ENCODE measurements at places on chromosomes 11 and 22.

DNA sequence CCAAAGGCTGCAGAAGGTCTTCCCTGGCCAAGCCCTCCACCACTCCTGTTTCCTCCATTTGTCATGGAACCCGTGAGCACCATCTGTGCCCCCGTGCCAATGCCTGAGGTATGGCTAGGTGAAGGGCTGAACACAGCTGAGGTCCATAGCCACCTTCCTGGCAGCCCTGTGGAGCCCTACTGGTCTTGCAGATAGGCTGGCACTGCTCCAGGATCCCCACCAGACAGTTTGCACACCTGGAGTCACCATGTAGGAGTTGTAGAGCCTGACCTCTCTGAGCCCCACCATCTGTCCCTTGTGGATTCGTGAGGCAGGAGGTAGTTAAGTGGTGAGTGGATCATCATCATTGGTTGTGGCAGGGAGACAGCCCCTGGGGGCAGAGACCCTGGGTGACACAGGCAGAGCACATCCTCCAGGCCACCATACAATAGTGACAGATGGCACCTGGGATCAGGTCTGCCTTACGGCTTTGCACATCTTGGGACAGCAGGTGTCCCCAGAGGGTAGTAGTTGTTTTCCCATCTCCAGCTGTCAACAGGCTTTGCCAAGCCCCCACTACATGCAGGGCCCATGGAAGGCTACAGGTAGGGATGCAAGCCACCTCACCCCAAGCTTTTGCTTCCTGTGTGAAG, 52.5 kb upstream of the SUSD2 start:
- DNase-seq, result no peak

DNA sequence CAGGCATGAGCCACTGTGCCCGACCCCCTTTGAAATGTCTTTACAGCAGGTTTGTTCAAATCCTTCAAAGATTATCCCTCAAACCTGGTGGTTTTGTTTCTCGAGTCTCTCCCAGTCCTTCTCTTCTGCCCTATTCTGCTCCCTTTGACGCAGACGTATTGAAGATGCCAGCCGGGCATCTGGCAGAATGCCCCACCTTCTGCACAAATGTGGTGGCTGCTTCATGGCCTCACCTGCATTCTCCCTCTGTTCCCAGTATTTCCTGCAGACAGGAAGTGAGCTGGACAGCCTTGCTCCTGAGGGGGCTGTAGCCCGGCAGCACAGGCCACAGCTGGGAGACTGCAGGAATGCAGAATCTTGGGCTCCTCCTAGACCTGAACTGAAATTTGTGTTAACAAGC, 4.8 kb upstream of the NAP1L4 start:
- DNase-seq, result no peak

- no peak for DNase-seq
Measured at GRCh38 chr11:75557666-75558494, 4.2 kb upstream of the SERPINH1 start.

DNA sequence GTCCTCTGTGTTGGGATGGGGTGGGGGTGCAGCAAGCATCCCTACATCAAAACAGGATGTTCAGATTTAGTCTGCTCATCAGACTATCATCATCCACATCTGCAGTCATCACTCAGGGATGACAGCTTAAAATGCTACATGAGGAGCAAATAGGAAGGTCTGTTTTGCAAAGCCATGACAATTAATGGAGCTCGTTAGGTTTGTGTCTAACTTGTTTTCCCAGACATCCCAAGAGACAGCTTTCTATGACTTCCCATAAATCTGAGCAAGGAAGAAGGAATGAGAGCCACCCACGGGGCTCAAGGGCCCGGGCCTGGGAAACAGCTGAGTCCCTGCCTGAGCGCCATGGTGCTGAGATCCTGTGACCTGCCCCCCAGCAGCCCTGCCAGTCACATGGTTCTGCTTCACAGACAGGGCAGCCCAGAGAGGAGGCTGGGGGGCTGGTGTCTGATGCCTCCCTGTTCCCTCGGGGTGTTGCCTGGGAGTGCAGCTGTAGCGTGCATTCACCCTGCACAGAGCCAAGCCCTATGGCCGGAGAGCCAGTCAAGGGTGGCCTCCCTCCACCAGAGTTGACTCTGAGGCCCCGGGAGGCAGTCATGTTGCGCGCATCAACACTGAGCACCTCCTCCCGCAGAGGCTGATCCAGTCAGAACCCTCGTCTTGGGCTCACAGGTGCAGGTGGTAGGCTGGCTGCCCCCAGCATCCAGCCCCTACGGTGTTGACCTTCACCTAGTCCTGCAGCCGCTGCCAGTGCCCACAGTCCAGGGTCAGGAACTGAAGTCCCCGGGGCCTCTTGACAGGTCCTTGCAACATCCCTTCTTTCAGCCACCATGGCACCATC, 12.1 kb downstream of the DERL3 start:
- no peak for DNase-seq

DNA sequence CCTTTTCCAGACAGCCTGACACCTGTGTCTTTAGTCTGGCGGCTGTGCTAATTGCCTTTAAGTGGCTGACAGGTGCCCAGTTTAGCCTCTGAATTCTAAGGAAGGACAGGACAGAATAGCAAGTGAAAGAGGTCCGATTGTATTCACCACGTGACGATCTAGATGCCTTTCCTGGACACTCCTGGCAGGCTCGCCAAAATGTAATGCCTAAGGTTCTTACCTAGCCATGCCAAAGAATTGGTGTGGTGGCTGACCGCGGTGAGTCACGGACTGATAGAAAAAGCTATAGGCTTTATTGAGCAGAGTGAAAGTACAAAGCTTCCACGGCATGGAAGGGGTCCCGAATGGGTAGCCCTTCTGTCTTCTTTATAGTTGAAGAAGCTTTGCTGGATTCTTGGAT, 26.7 kb downstream of the ANKRD42 start:
- no peak for DNase-seq

DNA sequence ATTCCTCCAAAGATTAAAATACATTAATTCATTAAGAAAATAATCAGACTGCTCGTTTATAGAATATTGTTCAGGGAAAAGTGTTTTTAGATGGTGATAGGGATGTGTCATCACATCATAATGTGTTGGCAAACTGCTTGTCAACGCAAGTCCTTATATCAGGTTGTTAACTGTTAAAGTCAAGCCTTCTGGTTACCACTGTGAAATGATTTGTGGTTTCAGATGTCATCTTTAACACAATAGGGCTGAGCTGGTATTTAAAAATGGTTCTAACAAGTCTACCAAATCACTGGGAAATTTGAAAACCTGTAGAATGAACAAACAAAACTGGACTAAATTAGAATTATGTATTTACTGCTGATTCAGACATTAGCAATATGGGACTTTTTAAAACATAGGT, 2.4 kb upstream of the MMP13 start:
- no peak for DNase-seq

DNA sequence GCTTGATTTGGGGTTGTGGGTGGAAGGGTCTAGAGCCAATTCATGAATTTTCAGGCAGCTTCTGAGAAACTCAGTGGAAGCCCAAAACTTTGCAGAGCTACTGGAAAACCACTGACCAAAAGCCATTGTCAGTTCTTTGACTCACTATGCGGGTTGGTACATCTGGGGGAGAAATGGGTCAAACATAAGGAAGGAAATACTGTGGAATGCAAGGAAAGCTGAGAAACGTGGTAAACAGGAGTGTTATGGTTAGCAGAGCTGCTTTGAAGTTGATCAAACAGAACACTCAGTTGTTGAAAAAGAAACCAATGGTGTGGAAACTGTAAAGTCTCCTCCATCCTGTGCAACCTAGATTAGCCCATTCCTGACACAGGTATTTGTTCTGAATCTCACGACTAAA, 6.3 kb upstream of the ABTB2 start:
- DNase-seq, result no peak

GRCh38 chr11:2666401-2666741, 33.4 kb downstream of the KCNQ1OT1 start:
- no peak for DNase-seq

DNA sequence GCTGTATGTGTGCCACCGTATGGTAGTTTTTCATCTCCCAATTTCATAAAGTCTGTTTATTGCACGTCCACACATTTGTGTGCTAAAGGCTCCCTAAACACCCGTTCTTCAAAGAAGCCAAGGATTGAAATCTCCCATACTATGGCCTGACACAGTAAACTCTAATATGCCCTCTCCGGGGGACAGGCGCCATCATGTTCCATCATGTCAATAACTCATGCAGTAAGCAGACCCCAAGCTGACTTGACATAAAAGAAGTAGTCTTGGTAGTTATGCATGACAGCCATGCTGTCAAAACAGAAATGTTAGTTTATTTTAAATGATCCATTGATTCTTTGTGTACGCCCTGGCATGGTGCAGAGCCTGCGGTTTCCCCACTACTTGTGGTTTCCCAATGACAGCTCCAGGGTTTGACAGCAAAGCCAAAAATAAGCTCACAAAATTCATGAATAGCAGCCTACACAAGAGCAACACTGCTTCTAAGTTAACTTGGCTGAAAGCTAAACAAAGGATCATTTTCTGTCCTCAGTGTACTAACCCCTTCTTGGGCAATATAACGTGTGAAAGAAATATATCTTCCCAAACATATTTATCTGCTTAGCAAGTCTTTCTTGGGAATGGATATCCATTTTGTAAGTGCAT, 56.5 kb upstream of the CABP7 start:
- DNase-seq, result no peak

DNA sequence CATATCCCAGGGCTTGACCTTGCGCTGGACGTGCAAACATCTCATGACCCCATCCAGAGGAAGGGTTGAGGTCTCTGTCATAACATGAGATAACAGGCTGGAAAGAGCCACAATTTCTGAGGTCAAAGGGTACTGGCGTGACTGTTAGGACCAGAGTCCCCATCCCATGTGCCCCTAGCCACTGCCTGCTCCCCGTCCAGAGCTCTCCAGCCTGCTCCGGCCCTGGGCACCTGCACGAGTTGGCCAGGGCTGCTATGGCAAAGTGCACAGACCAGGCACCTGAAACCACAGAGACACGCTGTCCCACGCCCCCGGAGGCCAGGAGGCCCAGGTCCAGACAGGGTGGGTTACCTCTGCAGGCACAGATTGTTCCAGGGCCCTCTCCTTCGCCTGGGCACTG, 58.9 kb downstream of the SHANK2 start:
- DNase-seq, result no peak

- no peak for DNase-seq
Measured at GRCh38 chr22:38327396-38327795, 10.2 kb upstream of the CSNK1E start.

DNA sequence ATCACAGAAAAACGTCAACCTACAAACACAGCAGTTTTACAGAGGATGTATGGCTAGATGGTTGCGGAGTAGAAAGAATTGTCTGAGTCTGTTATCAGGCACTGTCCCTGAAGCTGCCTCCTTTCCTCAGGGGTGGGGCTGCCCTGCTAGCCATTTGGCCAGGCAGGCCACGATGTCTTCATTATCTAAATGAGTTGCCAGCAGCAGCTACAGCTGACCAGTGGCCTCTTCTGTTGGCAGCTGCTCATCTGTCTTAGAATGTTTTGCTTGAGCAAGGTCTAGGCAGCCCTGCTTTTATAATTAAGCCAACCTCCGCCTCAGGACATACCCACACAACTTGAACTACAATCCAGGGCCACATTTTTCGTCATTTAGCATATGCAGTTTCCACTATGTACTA, 17.5 kb downstream of the SLC6A5 start:
- no peak for DNase-seq

DNA sequence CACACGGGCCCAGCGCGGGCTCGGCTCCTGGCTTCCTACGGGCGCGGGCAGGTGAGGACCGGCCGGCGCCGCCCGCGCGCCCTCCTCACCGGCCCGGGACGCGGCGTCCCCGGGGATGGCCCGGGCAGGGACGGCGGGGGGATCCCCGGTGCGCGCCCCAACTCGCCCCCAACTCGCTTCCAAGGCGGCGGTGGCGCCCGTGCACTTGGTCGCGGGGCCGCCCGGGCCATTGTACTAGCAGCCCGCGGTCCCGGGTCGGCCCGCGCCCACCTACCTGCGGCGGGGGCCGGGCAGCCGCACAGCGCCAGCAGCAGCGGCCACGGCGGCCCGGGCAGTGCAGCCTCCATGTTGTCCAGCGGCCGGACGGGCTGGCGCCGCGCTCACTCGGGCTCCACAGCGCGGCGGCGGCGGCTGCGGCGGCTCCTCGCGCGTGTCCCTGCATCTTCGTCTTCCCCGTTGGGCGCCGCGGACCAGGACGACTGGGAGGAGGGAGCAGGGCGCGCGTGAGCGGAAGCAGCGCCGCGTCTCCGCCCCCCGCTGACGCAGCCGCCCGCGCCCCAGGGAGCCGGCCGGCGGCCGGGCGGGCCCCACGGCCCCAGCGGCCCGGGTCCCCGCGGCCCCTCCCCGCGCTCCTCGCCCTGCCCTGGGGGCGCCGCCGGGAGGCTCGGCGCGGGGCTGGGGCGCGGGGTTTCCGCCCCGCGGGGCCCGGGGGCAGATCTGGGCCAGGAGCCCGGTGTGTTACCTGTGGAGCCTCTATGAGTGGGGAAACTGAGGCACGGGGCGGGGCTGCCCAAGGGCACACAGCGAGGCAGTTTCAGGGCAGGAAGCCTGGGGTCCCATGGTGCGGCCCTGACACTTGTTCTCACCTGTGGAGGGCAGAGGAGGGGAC, 159.3 kb upstream of the GRK3 start:
- DNase-seq, result no peak

DNA sequence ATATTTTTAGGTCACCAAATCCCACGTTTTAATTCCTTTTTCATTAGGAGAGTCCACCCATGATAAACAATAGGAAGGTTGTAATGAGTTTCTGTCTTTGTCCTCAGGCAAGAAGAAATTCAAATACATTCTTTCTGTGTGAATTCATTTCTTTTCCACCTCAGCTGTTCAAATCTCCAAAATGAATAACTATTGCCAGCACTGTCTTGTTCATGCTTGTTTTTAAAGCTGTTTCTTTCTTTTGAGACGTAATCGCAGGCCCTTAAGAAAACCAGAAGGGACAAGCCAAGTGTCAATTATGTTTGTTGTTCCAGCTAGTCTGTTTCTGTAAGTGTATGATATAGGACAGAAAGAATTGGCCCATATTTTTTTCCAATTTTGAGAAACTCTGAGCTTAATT, 20.2 kb downstream of the MMP27 start:
- no peak for DNase-seq

GRCh38 chr11:115360186-115360824, 143.9 kb downstream of the CADM1 start:
- no peak for DNase-seq

- DNase-seq, result no peak
Measured at GRCh38 chr11:119446434-119446833, 23.5 kb upstream of the THY1 start.

- no peak for DNase-seq
Measured at GRCh38 chr11:9664276-9665171, 647 bp downstream of the SWAP70 start.

DNA sequence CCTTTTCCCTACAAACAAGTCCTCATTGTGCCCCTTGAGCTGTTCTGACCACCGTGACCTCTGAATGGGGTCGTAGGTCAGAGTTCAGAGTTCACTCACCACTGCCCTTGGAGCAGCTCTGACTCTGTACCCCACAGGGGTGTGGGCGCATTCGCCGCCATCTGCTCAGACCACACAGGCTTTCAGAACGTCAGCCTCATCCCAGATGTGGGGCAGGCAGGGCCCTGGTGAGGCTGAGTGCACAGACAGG, 14.8 kb upstream of the MUC5B start:
- no peak for DNase-seq

DNA sequence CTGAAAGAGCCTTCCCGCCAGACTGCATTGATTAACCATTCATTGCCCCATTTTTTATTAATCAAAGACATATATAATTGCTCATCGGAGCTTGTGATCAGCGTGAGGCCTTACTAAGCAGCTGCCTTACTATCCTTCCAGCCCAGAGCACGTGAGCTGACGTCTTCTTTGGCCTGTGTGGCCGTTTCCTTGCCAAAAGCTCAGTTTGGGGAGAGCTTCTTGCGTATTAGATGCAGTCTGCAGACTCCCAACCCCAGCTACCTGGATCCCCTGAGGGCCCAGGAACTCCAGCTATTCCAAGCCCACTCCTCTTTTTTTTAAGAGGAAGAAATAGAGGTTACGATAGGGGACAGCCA, 784 bp upstream of the SLC43A3 start:
- DNase-seq, result peak; percentile 56

Data from omental fat pad (tissue), 4 donors.